Activated CD8-positive, alpha-beta T cell treated with anti-CD3 and anti-CD28 coated beads for 36 hours (primary cell): ENCODE measurements at places on chromosomes 13 and 19. TPM values are rescaled to one million over a fixed set of nuclear protein-coding genes. Genes with fewer than 3 reads are reported as not detected.
A peak's percentile ranks its signal among the peaks of the same experiment; 100 is the strongest.

Gene SBK3
- total RNA-seq: not detected

DNA sequence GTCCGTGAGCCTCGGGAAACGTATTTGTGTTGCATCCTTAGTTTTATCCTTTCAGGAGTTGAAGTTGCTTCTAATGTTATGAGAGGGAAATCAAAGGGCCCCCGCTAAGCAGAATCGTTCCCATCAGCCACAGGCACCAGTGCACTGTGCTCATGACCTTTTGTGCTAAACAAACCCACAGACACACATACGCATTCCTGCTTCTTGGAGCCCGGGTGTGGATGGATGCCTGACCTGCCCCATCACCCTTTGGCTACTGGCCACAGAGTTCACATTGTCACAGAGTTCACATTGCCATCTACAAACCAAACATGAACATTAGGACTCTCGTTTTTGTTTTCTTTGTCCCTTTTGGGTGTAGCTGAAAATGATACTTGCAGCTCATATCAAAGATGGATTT is 47.2 kb downstream of the CHST8 start:
- DNase-seq: no peak
- H3K27me3 ChIP-seq: peaks cover 3% of the 10 kb centered on the region
- no peaks in the 10 kb centered on the region for H3K4me1 ChIP-seq
- no peaks in the 10 kb centered on the region for H3K36me3 ChIP-seq

DNA sequence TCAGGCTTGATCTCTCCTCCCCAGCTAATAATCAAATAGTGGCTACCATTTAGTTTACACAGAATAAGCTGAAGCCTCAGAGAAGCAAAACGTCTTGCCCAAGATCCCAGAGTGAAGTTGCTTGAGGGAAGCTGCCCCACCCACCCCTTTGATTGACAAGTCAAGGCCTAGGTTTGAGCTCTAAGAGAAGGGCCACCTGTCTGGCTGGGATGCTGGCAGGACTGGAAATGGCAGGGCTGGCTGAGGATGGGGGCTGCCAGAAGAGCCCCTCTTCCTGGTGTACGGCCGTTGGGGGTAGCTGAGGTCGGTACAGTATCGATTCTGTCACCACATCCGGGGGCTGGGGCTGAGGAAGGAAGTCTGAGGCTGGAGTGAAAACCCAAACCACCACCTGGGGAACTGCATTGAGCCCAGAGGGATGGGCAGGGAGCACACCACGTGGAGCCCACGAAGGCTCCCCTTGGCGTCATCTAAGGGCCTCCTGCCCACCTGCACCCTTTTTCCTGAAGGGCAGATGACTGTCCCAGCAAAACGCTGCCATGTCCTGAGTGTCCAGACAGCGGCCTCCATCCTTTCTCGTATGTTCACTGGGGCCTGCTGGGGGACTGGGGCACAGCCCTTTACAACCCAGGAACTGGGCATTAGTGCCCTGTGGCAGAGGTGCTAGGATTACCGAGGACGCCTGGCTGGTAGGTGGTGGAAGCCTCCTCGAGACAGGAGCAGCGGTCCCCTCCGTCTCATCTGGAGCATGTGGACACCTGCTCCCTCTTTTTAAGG is 1.4 kb upstream of the PRKD2 start:
- H3K4me1 ChIP-seq: peaks cover 37% of the 10 kb centered on the region
- peak overlapping the region; percentile 86 for H3K4me3 ChIP-seq
- H3K36me3 ChIP-seq: peaks cover 37% of the 10 kb centered on the region
- H3K27ac ChIP-seq: peak overlapping the region; percentile 94
- peak; percentile 79 for DNase-seq

- H3K27ac ChIP-seq: no peak overlapping the region
- no peaks in the 10 kb centered on the region for H3K27me3 ChIP-seq
- DNase-seq: no peak
- H3K4me1 ChIP-seq: peaks cover 1% of the 10 kb centered on the region
- H3K36me3 ChIP-seq: no peaks in the 10 kb centered on the region
- no peak overlapping the region for H3K4me3 ChIP-seq
These were observed 320.6 kb downstream of the FOXO1 start for GRCh38 chr13:40345654-40346372.

DNA sequence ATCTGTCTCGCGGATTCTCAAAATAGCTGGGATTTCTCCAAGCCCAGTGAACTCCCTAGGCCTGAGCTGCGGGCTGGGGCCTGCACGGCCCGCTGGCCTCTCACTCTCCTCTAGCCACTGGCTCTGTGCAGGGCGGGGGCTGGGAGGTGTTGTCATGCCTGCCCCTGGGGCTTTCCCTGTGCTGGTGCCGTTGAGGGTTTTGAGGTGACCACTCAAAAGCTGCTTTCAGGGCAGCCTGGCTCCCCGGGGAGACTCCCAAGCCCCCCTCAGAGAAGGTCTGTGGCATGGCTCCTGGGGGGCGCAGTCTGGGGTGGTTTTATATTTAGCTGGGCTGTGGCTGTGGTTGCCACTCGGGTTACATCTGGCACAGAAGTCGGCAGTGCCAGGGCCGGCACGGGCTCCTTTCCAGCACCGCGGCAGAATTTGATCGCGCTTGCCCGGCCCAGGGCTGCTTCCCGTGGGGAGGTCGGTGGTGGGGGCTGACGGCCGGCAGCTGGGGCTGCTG is 10.0 kb downstream of the NDUFB7 start:
- H3K27ac ChIP-seq: no peak overlapping the region
- H3K36me3 ChIP-seq: peaks cover 8% of the 10 kb centered on the region
- no peaks in the 10 kb centered on the region for H3K27me3 ChIP-seq
- no peak overlapping the region for H3K4me3 ChIP-seq
- peaks cover 21% of the 10 kb centered on the region for H3K4me1 ChIP-seq

GRCh38 chr13:50406831-50407230 is 391.6 kb downstream of the KCNRG start:
- no peaks in the 10 kb centered on the region for H3K27me3 ChIP-seq
- no peak for DNase-seq
